T-helper 22 cell (primary cell): ENCODE measurements at places on chromosomes 2 and 18.

- DNase-seq = no peak
These were observed 149.9 kb downstream of the TMX3 start for GRCh38 chr18:68564961-68565360.

GRCh38 chr2:204030322-204030721, 93.8 kb downstream of the ICOS start:
- DNase-seq = no peak

GRCh38 chr2:15755528-15755927, 163.9 kb downstream of the DDX1 start:
- DNase-seq = no peak

DNA sequence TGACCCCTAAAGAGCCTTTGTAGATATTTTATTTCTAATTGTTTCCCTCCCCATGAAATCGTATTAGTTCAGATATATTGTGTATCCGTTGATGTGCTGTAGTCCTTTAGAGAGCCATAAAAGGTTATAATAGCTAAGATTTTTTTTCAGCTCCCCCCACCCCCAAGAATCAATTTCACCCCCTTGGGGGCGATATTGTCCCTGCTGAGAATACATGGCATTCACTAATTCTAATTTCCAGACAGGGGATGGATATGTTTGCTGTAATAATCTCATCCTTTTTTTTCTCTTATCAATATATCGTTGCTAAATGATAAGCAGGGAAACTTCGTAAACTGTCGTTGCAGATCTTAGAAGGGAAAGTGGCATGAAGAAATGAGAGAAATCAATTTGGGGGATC, 530.7 kb downstream of the TMEM182 start:
- DNase-seq = no peak

DNA sequence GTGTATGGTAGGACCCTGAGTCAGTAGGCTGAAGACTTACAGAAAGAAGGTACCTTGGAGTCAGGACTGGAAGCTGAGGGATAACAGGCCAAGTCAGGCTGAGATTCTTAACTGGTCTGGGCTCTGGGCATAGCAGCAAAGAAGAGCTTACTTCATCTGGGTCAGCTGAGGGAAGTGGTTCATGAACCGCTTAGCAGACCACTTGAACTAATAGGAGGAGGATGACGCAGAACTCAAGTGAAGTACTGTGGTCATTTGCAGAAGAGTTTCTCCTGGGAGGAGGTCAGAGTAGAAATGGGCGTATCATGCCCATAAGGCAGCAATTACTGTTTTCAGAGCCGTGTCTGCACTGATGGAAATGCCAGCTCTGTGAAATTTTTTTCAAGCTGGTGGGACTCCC, 164.5 kb downstream of the LCLAT1 start:
- no peak for DNase-seq

GRCh38 chr18:69152436-69152835, 248.3 kb upstream of the DOK6 start:
- no peak for DNase-seq

- DNase-seq = no peak
These were observed 2.2 kb upstream of the IL1RN start for GRCh38 chr2:113124984-113125855.

DNA sequence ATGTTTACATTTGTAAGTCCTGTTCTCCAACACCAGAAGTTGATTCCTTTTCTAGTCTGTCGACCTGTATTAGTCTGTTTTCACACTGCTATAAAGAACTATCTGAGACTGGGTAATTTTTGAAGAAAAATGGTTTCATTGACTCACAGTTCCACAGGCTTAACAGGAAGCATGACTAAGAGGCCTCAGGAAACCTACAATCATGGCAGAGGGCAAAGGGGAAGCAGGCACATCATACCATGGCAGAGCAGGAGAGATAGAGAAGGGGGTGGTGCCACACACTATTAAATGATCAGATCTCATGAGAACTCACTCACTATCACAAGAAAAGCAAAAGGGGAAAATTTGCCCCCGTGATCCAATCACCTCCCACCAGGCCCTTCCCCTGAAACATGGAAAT, 112.8 kb upstream of the MAP3K20 start:
- no peak for DNase-seq

- no peak for DNase-seq
These were observed 56.8 kb downstream of the ATOH8 start for GRCh38 chr2:85810371-85811179.
